Heart left ventricle (tissue), 16 donors: ENCODE measurements at places on chromosomes 5 and 9. TPM values are rescaled to one million over a fixed set of nuclear protein-coding genes. Genes with fewer than 3 reads are reported as not detected.
A peak's percentile ranks its signal among the peaks of the same experiment; 100 is the strongest.

Gene SV2C
- polyA plus RNA-seq, result not detected

- DNase-seq, result no peak
Measured at GRCh38 chr5:69494452-69494851, 1.9 kb downstream of the OCLN start.

- DNase-seq, result no peak
Measured at GRCh38 chr5:72599519-72600370, 92.5 kb upstream of the ZNF366 start.

- peak; percentile 91 for DNase-seq
Measured at GRCh38 chr5:136082390-136083193, 50.1 kb upstream of the SMAD5 start.

- no peak for DNase-seq
Measured at GRCh38 chr9:101468116-101468515, 32.5 kb upstream of the ALDOB start.

DNA sequence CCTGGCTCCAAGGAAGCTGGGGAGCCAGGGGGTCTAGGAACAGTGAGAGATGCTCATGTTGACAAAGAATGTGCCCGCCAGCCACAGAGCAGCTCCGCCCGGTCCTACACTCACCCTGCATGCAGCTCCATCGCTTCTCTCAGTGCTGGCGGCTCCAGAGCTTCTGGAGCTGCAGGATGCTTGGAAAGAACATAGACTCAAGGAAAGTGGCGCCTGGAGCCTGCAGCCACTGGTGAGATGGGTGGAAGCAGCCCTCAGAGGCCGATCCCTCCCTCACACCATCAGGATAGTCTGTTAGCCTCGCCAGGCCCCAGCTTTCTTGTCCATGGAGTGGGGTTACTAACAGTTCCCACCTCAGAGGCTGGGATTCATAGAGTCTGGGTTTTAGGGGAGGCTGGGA lies 26.4 kb upstream of the SLC6A19 start:
- DNase-seq, result no peak

DNA sequence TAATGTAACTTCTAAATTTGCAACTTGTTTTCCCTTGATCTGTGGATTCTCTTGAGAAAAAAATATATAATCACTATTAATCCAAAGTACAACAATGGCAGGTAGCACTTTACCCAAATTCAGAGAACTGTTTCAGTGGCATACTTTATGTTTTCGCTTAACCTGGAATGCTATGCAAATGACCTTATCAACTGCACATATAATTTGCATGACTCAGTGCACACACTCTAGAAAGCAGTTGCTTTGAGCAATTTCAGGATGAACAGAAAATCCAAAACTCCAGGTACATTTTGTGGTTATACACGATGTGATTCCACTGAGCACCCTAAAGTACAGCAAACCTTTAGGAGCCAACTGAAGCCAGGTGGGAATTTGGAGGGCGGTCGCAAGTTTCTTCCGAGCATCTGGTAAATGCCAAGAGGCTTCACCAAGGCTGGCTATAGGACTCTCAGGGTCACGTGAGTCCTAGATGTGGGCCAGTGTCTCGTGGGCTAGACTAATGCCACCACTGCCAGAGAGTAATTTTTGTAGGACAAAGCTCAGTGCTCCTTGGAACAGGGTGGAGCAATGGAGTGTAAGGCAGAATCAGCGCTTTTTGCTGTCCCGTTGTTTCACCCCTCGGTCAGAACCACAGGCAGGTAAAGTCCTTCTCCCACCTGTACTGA lies 37.3 kb downstream of the DMGDH start:
- DNase-seq, result no peak
